Large intestine (tissue), 12 donors: ENCODE measurements at places on chromosomes 16 and 17. TPM values are rescaled to one million over a fixed set of nuclear protein-coding genes. Genes with fewer than 3 reads are reported as not detected.
A peak's percentile ranks its signal among the peaks of the same experiment; 100 is the strongest.

GSDMA gene
- 0.24 TPM for polyA plus RNA-seq

CES5A gene
- not detected for polyA plus RNA-seq

BLMH gene
- polyA plus RNA-seq = 50.1 TPM

SRCIN1 gene
- 7.6 TPM for polyA plus RNA-seq

PRKAR1A gene
- 160 TPM for polyA plus RNA-seq

TM4SF5 gene
- 44.0 TPM for polyA plus RNA-seq

TP53TG3D gene
- polyA plus RNA-seq = not detected

CRYBA1 gene
- polyA plus RNA-seq = not detected

CTF1 gene
- 4.0 TPM for polyA plus RNA-seq

KRT28 gene
- polyA plus RNA-seq = not detected

SMIM5 gene
- polyA plus RNA-seq = 19.6 TPM

ESRP2 gene
- polyA plus RNA-seq = 40.0 TPM

DNA sequence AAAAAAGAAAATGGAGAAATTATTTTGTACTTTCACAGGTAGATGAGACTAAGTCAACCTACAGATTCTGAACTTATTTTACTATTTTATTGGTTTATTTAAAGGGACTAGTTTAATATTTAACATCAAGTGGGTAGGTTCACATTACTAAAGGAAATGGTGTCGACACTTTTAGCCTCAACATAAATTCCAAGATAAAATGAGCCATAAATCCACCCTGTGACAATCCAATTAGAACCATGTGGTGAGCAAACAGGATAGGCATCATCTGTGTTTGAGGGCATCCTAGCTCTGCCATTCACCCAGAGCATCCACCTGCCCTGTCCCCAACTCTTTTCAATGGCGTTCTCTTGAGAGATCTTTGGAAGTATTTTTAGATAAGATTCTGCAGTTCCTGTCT is 92.8 kb upstream of the PMFBP1 start:
- peak; percentile 41 for DNase-seq

DNA sequence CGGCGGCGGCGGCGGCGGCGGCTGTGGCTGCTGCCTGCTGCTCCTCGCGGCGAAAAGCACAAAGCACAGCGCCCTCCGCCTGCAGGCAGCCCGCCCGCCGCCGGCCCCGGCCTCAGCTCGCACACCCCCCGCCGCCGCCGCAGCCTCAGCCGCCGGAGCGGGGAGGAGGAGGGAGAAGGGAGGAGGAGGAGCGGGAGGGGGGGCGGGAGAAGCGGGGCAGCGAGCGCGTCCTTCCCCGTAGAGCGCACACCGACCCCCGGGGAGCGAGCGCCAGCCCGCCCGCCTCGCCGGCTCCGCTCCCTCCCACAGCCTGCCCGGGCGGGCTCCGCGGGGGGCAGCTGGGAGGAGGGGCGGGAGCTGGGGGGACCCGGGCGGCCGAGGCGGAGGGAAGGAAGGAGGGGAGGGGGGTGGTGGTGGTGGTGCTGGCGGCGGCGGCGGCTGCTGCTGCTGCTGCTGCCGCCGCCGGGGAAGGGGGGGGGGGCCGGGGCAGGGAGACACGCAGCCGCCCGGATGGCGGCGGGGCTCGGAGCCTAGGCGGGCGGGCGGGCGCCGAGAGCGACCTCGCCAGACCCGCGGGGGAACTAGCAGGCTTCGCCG is at the start of gene UBTF:
UBTF (minus strand) TSS at position 60 of the 597 bp plus-strand sequence. CDS start 1,446 bp downstream, outside the sequence.
- peak; percentile 32 for DNase-seq

- DNase-seq = no peak
Measured at GRCh38 chr16:17026600-17027242, 444.0 kb downstream of the XYLT1 start.

GRCh38 chr16:16101585-16101984 is 121.7 kb downstream of the ABCC6 start:
- no peak for DNase-seq

DNA sequence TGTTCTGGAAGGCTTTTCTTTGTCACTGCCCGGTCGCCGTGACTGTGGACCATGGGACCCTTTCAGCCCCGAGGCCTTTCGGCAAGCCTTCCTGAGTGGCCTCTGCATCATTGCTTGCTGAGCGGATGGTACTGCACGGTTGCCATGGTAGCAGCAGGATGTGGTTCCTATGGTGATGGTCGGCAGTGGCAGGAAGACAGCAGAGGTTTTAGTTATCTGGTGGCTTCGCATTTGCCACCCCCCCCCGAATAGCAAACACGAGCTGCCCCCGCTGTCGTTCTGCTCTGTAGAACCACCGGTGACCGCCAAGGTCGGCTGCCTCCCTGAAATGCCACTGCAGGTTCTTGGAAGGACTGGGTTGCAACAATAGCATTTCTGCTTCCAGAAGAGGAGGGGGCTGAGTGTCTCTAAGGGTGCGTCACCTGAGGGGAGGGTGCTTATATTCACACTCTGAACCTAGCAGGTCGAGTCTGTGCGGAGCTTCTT is 76.6 kb downstream of the CMIP start:
- DNase-seq = no peak

DNA sequence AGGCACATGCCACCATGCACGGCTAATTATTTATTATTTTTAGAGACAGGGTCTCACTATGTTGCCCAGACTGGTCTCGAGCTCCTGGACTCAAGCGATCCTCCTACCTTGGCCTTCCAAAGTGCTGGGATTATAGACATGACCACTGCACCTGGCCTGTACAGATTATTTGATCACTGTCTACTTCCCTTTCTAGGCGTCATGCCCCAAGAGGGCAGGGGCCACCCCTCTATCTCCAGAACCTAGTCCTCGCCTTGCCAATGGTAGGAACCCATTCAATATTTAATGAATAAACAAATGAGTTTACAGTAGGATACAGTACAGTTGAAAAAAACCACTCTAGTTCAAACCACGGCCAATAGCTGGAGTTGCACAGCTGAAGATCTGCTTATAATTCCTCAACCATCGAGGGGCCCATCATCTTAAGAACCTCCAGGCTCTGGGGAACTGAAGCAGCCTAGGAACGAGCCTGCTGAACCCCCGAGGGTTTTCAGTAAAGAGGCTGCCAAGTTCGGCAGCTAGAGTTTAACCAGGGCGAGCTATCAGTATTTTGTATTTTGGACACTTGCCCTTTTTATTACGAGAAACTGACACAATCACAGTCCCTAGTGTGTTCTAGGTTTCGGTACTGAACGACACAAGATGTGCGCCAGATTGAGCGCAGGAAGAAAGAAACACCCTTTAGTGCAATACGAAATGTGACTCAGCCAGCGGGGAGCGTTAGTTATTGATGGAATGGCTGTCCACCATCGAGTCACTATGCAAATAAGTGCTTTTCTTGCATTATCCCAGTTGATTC is 14.6 kb downstream of the ADCY9 start:
- DNase-seq = no peak

- no peak for DNase-seq
Measured at GRCh38 chr17:28078341-28079229, 36.1 kb downstream of the NLK start.

DNA sequence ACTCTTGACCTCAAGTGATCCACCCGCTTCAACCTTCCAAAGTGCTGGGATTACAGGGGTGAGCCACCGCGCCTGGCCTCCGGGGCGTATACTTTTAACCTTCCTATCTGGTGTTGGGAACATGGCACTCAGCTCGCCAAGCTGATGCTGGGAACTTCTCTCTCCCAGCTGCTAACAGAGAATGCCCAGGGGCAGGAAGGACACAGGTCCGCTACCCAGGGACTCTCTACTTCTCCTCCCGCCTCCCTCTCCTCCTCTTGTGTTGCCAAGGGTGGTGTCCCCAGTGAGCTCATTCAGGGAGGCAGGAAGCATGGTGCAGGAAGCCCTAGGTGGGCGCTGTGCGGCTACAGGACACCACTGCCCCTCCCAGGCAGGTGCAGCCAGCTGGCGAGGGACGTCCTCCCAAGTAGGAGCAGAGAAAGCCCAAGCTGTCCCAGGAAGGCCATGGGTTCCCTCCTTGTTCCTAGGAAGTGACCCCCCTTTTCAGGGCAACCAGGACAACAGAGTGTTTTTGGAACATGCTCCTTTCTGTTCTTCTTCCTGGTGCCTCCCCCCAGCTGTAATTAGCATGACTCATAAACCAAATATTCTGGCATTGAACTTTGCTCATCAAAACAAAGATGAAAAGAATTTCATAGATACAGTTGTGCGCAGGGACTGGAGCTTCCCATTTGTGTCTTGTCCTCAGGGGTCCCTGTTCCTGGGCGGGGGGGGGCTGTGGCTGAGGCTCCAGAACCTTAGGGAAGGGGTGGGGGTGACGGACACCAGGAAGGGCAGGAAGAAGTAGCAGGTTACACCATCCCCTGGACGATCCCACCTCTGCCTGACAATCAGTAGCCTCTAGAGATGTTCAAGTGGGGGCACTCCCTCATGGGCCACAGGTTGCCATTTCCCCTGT is 2.7 kb downstream of the C1QTNF1 start:
- peak; percentile 54 for DNase-seq

DNA sequence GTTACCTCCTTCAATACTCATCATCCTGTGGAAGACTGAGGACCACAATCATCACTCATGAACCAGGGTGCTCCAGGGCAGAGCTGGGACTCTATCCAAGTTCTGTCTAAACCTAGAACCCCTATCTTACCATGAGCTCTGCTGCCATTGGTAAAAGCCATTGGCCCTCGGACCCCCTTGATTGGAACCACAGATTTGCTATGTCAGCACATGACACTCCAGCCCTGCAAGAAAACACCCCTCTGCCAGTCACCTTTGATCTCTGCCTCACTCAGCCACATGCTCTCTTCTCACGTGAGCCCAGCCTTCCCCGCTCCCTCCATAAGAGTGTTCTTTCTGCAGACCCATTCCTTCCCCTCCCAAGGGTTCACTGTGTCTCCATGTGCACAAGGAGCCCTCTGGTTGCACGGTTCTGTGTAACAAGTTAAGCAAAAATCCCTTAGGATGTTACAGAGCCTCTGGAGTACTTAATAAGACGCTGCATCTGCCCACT is 468.8 kb upstream of the DYNLRB2 start:
- peak; percentile 71 for DNase-seq

GRCh38 chr17:59651346-59651745 is 31.7 kb downstream of the CLTC start:
- DNase-seq = no peak

GRCh38 chr17:49789243-49789578 is 730 bp downstream of the KAT7 start:
- peak; percentile 100 for DNase-seq

GRCh38 chr16:50442221-50442620 is 73.4 kb upstream of the BRD7 start:
- DNase-seq = no peak

DNA sequence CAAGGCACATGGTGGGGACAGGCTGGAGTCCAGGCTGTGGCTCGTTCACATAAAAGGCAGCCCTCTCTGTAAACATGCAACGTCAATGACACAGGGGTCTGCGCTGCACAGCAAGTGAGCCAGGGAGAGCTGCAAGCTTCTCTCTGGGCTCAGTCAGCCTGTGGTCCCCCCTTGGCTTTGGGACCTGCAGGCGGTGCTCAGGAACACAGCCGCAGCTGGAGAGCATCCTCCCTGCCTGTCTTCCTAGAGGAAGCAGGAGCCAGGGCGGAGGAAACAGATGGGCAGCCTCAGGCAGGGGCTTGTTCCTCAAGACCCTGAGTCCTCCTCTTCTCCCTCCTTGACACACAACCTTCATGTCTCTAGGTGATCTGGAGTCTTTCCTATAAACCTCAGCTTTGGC is 228.0 kb downstream of the C16orf78 start:
- DNase-seq = no peak

- DNase-seq = no peak
Measured at GRCh38 chr16:80150978-80151721, 389.6 kb upstream of the DYNLRB2 start.

- peak; percentile 51 for DNase-seq
Measured at GRCh38 chr16:82694239-82694874, 67.6 kb downstream of the CDH13 start.

DNA sequence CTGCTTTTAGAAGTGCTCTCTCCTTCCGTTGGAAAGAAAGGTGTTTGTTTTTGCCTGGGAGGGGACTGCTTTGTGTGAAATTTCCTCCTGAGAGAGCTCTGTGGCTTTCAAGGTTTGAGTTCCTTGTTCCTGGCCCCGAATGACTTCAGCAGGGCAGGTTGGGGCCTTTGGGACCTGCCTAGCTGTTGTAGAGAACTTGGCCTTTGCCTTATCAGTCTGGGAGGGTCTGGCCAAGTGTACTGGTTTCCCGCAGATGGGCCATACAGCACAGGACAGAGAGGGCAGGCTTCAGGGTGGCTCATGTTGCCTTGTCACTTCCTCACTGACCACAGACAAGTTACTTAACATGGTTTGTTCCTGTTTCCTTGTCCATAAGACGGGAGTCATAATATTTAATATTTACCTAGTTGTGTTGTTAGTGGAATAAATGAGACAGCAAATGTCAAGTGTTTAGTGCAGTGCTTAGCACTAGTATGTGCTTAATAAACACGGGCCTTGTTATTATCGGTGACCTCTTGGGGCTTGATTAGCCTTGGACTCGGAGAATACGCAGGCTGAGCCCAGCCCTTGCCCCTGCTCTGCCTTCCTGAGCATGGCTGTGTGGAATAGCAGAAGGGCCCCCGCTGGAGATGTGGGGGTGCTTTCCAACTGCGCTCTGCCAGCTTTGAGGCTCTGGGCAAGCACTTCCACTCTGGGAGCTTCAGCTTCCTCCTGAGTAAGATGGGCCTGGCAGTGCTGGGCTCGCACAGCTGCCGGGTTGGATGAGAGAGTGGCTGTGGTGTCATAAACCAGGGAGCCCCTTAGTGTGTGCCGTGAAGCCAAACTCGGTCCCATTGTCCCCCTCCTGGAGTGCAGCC is 6.6 kb downstream of the PRSS8 start:
- peak; percentile 83 for DNase-seq
